ENCODE measurements at places on chromosomes 1 and 21. TPM values are rescaled to one million over a fixed set of nuclear protein-coding genes. Genes with fewer than 3 reads are reported as not detected.

The LCE2C gene
- polyA plus RNA-seq = not detected

The TNFRSF8 gene
- polyA plus RNA-seq = 0.31 TPM

The PADI3 gene
- polyA plus RNA-seq = not detected

The C8B gene
- polyA plus RNA-seq = 0.25 TPM

The RTCA gene
- polyA plus RNA-seq = 30.1 TPM

The HES3 gene
- not detected for polyA plus RNA-seq

GRCh38 chr21:42212266-42212665 is 6.7 kb upstream of the ABCG1 start:
- DNase-seq = no peak

GRCh38 chr1:179601093-179601492 is 9.5 kb downstream of the TDRD5 start:
- no peak for DNase-seq

- DNase-seq = no peak
Observed at GRCh38 chr1:215776336-215776735, 209.2 kb downstream of the KCTD3 start.

DNA sequence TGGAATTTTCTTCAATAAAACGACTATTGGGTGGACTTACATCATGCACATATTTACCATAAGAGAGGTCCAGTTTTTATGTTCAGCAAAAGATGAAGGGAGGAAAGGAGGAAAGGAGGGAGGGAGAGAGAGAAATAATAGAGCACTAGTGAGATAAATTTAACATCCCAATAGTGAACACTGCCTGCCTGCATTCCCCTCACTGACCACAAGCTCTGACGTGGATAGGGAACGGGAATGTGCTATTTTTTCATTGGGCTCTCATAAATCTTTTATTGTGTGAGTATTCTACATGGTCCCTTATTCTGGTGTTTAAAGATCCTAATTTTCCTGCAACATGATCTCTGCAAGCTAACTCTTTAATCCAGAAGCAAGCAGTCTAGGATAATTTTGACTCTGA is 82.1 kb downstream of the TTC3 start:
- DNase-seq = no peak

GRCh38 chr1:228743405-228743804 is 8.1 kb downstream of the RHOU start:
- no peak for DNase-seq

GRCh38 chr1:246364415-246364941 is 142.6 kb downstream of the SMYD3 start:
- DNase-seq = no peak

GRCh38 chr1:182676274-182676673 is 8.1 kb downstream of the RGS8 start:
- DNase-seq = peak; percentile 95

DNA sequence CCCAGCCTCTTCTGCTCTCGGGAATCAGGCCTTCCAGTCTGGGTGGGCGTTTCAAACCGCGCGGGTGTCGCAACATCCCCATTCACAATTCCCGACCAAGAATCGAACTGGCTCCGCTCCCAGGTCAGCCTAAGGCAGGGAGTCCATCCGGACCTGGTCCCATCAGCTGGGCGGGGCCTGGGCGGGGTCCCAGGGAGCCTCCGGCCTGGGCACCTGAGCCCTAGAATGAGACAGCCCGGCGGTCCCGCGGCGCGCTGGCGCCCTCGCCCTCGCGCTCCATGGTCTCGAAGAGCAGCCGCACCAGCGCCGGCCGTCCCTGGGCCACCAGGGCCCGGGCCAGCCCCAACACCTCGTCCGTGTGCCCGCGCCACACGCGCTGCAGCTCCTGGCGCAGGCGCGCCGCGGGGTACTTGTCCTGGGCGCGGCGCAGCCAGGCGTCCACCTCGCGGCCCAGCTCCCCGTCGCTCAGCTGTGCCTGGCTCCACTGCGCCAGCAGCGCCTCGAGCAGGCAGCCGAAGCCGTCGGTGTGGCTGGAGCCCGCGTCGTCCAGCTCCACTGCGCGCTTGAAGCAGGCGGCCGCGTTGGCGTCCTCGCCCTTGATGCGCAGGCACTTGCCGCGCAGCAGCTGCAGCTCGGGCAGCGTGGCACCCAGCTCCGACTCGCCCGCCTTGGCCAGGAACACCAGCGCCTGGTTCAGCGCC is 16.9 kb upstream of the PARS2 start:
- peak; percentile 20 for DNase-seq

Data from muscle of leg (tissue), 16 donors.